ENCODE measurements at places on chromosomes 6 and 20. TPM values are rescaled to one million over a fixed set of nuclear protein-coding genes. Genes with fewer than 3 reads are reported as not detected.

TSHZ2 gene
- total RNA-seq: 4.4 TPM

SUMO4 gene
- 0.76 TPM for total RNA-seq

EYS gene
- total RNA-seq: not detected

LY86 gene
- not detected for total RNA-seq

ZNF391 gene
- 0.26 TPM for total RNA-seq

GLP1R gene
- not detected for total RNA-seq

TNF gene
- total RNA-seq: not detected

DEF6 gene
- 0.33 TPM for total RNA-seq

BMP7 gene
- not detected for total RNA-seq

OPRL1 gene
- 1.6 TPM for total RNA-seq

KCNK5 gene
- total RNA-seq: not detected

NFATC2 gene
- 3.3 TPM for total RNA-seq

VARS2 gene
- total RNA-seq: 9.6 TPM

CYP24A1 gene
- total RNA-seq: not detected

GRIK2 gene
- total RNA-seq: 0.09 TPM

FNDC1 gene
- 0.09 TPM for total RNA-seq

DDAH2 gene
- 139 TPM for total RNA-seq

ARMH2 gene
- total RNA-seq: not detected

PRDM13 gene
- not detected for total RNA-seq

SLC25A27 gene
- 1.5 TPM for total RNA-seq

LHFPL5 gene
- total RNA-seq: not detected

TMEM244 gene
- not detected for total RNA-seq

GINS1 gene
- total RNA-seq: 3.8 TPM

BHLHE23 gene
- not detected for total RNA-seq

GJA10 gene
- not detected for total RNA-seq

ECT2L gene
- not detected for total RNA-seq

OPRM1 gene
- total RNA-seq: not detected

POPDC3 gene
- 0.33 TPM for total RNA-seq

GFOD1 gene
- 10.0 TPM for total RNA-seq

NNAT gene
- not detected for total RNA-seq

COQ3 gene
- 4.4 TPM for total RNA-seq

CMTR1 gene
- 31.6 TPM for total RNA-seq

FBXO5 gene
- 4.4 TPM for total RNA-seq

RGS17 gene
- 2.8 TPM for total RNA-seq

WFDC8 gene
- not detected for total RNA-seq

PGC gene
- total RNA-seq: not detected

ACSS1 gene
- 9.8 TPM for total RNA-seq

AFDN gene
- 165 TPM for total RNA-seq

PRIM2 gene
- 10.5 TPM for total RNA-seq

BPIFA1 gene
- not detected for total RNA-seq

ABHD16B gene
- not detected for total RNA-seq

GPX5 gene
- total RNA-seq: not detected

DEFB124 gene
- not detected for total RNA-seq

RANBP9 gene
- 22.3 TPM for total RNA-seq

MICB gene
- 7.5 TPM for total RNA-seq

SIRPB1 gene
- 2.8 TPM for total RNA-seq

IL17F gene
- total RNA-seq: not detected

HLA-DQA2 gene
- total RNA-seq: not detected

OR12D3 gene
- not detected for total RNA-seq

MYT1 gene
- 0.09 TPM for total RNA-seq

ARID1B gene
- total RNA-seq: 33.3 TPM

PPP1R16B gene
- 183 TPM for total RNA-seq

UBE2C gene
- 3.3 TPM for total RNA-seq

OLIG3 gene
- not detected for total RNA-seq

FAM110A gene
- 2.3 TPM for total RNA-seq

SAPCD1 gene
- total RNA-seq: 8.0 TPM
